CD4-positive, alpha-beta T cell (primary cell): ENCODE measurements at places on chromosomes 6 and 20. TPM values are rescaled to one million over a fixed set of nuclear protein-coding genes. Genes with fewer than 3 reads are reported as not detected.

- H3K27ac ChIP-seq, result no peak overlapping the region
- H3K27me3 ChIP-seq, result no peaks in the 10 kb centered on the region
- H3K4me1 ChIP-seq, result peaks cover 16% of the 10 kb centered on the region
- H3K36me3 ChIP-seq, result no peaks in the 10 kb centered on the region
- DNase-seq, result no peak
Observed at GRCh38 chr6:332671-333070, 40.4 kb downstream of the DUSP22 start.

- H3K4me1 ChIP-seq, result no peaks in the 10 kb centered on the region
- no peaks in the 10 kb centered on the region for H3K36me3 ChIP-seq
- no peak overlapping the region for H3K27ac ChIP-seq
- DNase-seq, result no peak
- H3K27me3 ChIP-seq, result no peaks in the 10 kb centered on the region
Observed at GRCh38 chr6:66533921-66534404, 826.9 kb upstream of the EYS start.

DNA sequence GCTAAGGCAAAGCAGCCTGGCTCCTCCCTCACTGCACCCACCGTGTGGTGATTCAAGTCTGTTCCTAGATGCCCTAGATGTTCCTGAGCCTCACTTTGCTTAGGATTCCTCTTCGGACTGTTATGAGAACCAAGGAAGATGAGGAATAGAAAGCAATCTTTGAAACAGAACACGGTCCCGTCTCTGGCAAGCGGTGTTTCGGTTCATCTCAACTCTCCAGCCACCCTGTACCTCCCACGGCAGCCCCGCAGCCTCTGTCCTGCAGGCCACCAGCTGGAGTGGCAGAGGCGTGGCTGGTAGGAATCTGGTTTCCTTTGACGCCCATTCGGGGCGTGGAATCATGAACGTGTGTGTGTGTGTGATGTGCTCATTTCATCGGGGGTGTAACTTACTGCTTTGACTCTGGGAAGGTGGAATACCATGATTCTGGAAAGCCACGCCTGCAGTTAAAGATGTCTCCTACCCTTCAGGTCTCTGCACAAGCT is 21.3 kb downstream of the PDE10A start:
- no peak for DNase-seq
- no peak overlapping the region for H3K4me3 ChIP-seq
- no peaks in the 10 kb centered on the region for H3K36me3 ChIP-seq
- no peaks in the 10 kb centered on the region for H3K27me3 ChIP-seq

CD83 gene
- 35.3 TPM for total RNA-seq

GPSM3 gene
- 202 TPM for total RNA-seq

DNA sequence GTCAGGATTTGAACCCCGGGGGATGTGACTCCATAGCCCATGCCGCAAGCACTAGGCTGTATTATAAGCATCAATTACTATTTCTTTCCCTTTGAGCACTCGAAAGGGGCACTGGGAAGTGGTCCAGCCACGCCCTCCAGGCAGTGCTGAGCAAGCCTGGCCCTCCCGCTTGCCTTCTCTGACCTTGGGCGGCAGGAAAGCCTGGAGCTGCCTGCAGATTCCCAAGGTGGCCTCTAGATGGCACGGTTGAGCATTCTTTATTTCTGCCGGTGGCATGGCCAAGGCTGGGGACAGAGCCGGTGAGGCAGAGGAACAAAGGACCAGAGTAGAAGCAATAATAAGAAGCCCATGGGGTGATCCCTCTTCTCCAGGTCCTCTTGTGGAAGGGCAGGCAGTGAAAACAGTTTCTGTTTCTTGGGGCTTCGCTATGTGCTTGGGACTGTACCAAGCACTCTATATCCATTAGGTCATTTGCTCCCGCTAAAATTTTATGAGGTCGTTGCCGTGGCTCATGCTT is 32.0 kb downstream of the ARHGAP40 start:
- no peak overlapping the region for H3K27ac ChIP-seq
- DNase-seq, result peak; percentile 43
- H3K27me3 ChIP-seq, result peaks cover 8% of the 10 kb centered on the region

DNA sequence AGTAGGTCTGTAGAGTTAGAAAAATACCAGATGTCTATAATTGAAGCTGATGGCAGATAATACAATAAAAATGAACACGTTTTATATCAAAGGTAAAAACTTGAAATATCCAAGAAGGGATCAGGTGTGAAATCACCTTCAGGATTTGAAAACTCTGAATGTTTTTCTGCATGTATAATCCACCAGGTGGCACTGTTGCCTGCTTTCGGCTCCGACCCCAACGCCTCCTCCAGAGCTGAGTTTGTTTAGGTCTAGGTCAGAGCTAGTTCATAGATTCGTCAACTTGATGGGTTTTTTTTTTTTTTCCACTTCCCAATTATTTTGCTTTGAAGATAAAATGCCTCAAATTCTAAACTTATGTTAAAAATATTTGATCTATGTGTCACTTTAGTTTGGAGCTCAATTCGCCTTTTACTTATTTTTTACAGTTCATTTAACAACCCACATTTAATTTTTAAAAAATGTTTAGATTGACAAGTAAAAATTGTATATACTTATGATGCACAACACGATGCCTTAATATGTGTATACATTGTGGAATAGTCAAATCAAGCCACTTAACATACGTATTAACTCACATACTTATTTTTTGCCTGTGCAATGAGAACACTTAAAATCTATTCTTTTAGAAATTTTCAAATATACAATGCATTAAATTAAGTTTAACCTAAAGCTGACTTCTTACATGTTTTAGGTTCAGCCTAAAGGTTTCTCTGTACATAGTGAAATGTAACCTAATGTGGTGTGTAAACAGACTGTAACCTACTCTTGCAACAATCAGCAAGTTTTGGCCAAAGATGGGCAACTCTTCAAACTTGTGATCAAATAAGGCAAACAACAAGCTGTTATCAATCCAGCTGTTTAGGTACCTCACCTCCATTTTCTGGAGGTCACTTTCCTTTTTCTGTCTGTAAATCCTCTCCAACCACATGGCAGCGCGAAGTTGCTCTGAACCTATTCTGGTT is 39.4 kb upstream of the ENPP4 start:
- DNase-seq, result peak; percentile 58
- H3K36me3 ChIP-seq, result no peaks in the 10 kb centered on the region
- H3K4me1 ChIP-seq, result no peaks in the 10 kb centered on the region
- H3K27ac ChIP-seq, result no peak overlapping the region
- peaks cover 18% of the 10 kb centered on the region for H3K27me3 ChIP-seq
- no peak overlapping the region for H3K4me3 ChIP-seq

DNA sequence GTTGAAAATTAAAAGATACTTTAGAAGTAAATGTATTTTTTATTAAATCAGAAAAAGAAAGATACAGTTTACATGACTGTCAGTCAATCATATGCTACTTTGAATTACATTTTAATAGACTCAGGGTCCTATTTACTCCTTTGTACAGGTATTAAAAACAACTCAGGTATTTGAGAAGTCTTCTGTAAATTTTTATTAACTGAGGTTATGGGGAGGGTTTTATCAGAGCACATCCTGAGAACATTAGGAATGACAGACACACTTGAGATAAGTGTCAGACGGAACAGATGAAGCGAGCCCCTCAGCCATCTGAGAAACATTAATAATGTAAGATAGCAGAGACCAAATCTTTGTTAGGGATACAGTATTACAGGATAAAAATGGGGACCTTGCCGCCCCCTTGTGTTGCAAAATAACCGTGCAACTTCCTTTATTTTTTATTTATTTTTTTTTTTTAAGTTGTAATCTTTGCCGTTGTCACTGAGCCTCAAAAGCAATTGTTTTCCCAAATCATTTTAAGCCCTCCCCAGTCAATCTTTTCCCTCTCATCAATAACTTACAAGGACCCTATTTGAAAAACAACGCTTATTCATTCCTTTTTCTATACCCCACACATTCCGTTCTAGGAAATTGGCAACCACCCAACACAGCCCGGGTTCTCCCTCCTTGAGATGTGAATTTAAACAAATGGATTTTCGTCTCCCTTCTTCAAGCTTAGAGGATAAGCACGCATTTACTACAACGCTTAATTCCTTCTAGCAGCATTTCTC is 126.7 kb downstream of the BCAS1 start:
- peak; percentile 25 for DNase-seq
- no peaks in the 10 kb centered on the region for H3K27me3 ChIP-seq
- peaks cover 19% of the 10 kb centered on the region for H3K4me1 ChIP-seq
- H3K27ac ChIP-seq, result no peak overlapping the region

PI16 gene
- 5.2 TPM for total RNA-seq

- peaks cover 14% of the 10 kb centered on the region for H3K27me3 ChIP-seq
- peaks cover 37% of the 10 kb centered on the region for H3K4me1 ChIP-seq
- no peak overlapping the region for H3K27ac ChIP-seq
- no peaks in the 10 kb centered on the region for H3K36me3 ChIP-seq
- H3K4me3 ChIP-seq, result no peak overlapping the region
- no peak for DNase-seq
Observed at GRCh38 chr6:127518191-127518709, 885 bp downstream of the MTCL3 start.

GRCh38 chr20:48606841-48607543 is 220.8 kb downstream of the PREX1 start:
- no peak overlapping the region for H3K27ac ChIP-seq
- no peaks in the 10 kb centered on the region for H3K27me3 ChIP-seq
- no peak for DNase-seq
- peaks cover 4% of the 10 kb centered on the region for H3K4me1 ChIP-seq
- no peaks in the 10 kb centered on the region for H3K36me3 ChIP-seq

DNA sequence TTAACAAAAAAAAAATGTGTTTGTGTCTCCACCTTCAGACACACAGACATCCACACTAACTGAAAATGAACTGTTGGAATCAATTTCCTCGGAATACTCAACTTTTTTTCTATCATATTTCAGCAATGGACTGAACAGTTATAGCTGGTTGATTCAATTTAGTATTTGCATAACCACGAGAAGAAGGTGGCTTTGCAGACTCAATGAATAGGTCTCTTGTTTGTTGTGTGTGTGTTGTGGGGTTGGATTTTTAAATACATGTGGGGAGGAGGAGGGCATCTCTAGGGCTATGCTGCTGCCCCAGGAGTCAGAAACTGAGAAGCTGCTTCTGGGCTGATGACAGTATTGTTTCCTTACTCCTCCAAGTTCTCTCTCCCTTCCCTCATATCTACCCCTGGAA is 28.7 kb downstream of the TFAP2A start:
- no peak for DNase-seq
- H3K27ac ChIP-seq, result no peak overlapping the region
- H3K4me1 ChIP-seq, result peaks cover 13% of the 10 kb centered on the region
- no peaks in the 10 kb centered on the region for H3K36me3 ChIP-seq
- no peak overlapping the region for H3K4me3 ChIP-seq

GRCh38 chr20:10603971-10604864 is 69.6 kb downstream of the JAG1 start:
- H3K27ac ChIP-seq, result no peak overlapping the region
- H3K27me3 ChIP-seq, result no peaks in the 10 kb centered on the region

PSORS1C1 gene
- total RNA-seq, result not detected

- no peaks in the 10 kb centered on the region for H3K4me1 ChIP-seq
- no peak for DNase-seq
- H3K27me3 ChIP-seq, result no peaks in the 10 kb centered on the region
- H3K36me3 ChIP-seq, result no peaks in the 10 kb centered on the region
Observed at GRCh38 chr20:55333798-55334197, 671.5 kb downstream of the CBLN4 start.

IL17A gene
- not detected for total RNA-seq

DNA sequence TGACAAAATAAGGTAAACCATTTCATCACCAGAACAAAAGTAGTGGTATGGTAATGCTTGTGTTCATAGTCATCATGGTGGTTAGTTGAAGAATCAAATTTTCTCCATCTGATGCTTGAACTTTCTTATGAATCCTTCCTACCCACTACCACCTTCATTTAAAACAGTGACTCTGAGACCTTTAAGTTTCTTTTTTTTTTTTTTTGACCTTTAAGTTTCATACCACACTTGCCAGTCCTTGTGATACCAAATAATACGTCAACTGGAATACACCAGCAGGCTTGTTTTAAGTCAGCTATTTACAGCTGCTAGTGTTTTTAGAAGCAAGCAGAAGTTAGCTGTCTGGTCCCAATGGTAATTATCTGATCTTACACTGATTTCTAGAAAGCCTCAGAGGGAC is 413.4 kb upstream of the SOX4 start:
- DNase-seq, result no peak
- no peaks in the 10 kb centered on the region for H3K27me3 ChIP-seq
- peaks cover 3% of the 10 kb centered on the region for H3K36me3 ChIP-seq
- no peaks in the 10 kb centered on the region for H3K4me1 ChIP-seq
- H3K27ac ChIP-seq, result no peak overlapping the region

DNA sequence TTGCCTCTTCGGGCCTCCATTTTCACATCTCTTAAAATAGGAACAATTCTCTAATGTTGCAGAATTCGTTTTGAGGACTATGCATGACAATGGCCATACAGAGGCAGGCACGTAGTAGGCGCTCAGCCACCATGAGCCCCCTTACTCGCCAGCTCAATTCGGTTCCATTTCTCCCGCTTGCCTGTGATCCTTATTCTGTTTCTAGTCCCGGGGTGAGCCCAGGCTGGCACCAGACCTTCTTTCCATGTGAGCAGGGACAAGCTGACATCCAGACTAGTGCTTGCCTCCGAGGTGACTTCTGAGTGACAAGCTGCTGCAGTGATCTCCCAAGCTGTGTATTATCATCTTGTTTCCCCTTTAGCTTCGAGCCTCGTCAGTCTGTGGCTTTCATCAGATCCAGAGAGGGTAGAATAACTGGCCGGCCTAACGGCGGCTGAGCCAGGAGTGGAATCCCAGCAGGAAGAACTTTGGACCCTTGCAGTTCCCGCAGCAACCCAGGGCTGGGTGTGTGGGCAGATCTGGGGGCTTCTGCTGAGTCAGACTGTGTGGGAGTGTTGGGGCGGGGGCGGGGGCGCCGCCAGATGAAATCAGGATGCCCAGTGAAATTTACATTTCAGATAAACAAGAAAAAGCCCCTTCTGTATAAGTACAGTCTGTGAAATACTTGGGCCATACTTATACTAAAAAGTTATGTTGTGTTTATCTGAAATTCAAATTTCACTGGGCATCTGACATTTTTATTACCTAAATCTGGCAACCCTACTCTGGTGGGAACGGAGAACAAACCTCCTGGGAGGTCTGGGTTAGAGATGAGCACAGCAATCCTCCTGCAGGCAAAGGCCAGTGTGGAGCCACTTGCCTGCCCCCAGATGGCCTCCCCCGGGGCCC is 10.9 kb downstream of the BANF2 start:
- H3K4me1 ChIP-seq, result no peaks in the 10 kb centered on the region
- H3K27ac ChIP-seq, result no peak overlapping the region

CNR1 gene
- not detected for total RNA-seq

GRCh38 chr6:44047179-44047546 is 80.1 kb downstream of the MRPL14 start:
- H3K27ac ChIP-seq, result no peak overlapping the region
- no peak overlapping the region for H3K4me3 ChIP-seq
- H3K27me3 ChIP-seq, result no peaks in the 10 kb centered on the region
- no peaks in the 10 kb centered on the region for H3K4me1 ChIP-seq
- no peaks in the 10 kb centered on the region for H3K36me3 ChIP-seq

- H3K27me3 ChIP-seq, result no peaks in the 10 kb centered on the region
- H3K27ac ChIP-seq, result peak overlapping the region; percentile 50
- no peak overlapping the region for H3K4me3 ChIP-seq
- H3K36me3 ChIP-seq, result peaks cover 80% of the 10 kb centered on the region
Observed at GRCh38 chr6:42028234-42029061, 21.9 kb upstream of the TAF8 start.

- H3K36me3 ChIP-seq, result no peaks in the 10 kb centered on the region
- no peaks in the 10 kb centered on the region for H3K27me3 ChIP-seq
- peak overlapping the region; percentile 24 for H3K4me3 ChIP-seq
- no peak overlapping the region for H3K27ac ChIP-seq
- peak; percentile 3 for DNase-seq
Observed at GRCh38 chr6:134873500-134874388, 76.2 kb downstream of the ALDH8A1 start.

SLC29A1 gene
- 0.67 TPM for total RNA-seq
